T-helper 1 cell (primary cell): ENCODE measurements at places on chromosomes 5 and 9.

- DNase-seq: no peak
Observed at GRCh38 chr9:131678499-131679111, 61.3 kb downstream of the RAPGEF1 start.

GRCh38 chr9:70519912-70520724, 105.7 kb upstream of the KLF9 start:
- no peak for DNase-seq

- no peak for DNase-seq
Observed at GRCh38 chr9:3507395-3508077, 18.3 kb downstream of the RFX3 start.

- DNase-seq: no peak
Observed at GRCh38 chr9:136197930-136198604, 6.9 kb downstream of the LHX3 start.

DNA sequence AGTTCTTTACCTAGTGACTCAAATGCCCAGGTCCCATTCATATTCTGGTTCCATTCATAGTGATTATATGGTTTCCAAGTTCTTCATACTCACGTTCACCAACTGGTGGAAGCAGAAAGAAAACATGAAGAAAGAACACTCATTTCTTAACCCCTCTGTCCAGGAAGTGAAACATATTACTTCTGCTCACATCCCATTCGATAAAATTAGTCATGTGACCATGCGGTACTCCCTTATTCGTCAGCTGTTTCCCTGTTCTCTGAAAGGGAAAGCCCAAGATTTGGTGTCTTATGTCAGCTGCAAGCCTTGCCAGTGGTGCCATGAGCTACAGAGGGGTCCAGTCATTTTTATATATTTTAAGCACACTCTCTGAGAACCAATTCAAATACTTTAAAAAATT, 387.0 kb upstream of the DMAC1 start:
- DNase-seq: no peak

GRCh38 chr5:106964132-106964531, 706.6 kb downstream of the EFNA5 start:
- DNase-seq: no peak

DNA sequence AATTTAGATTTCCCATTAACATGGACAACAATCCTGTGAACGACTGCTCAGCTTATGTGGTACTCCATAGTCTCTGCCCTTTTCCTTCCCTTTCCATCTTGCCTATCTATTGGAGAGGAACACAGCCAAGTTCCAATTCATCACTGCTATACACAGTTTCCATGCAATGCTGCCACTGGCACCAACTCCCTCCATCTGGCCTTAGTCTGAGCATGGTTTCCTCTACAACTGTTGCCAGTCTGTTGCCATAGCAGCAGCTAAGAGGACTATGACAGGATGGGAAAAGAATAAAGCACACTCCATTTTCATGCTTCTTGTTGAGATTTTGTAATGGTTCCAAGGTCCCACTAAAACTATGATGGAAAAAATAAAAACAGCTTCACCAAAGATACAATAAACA, 189.0 kb downstream of the HCN1 start:
- DNase-seq: no peak

GRCh38 chr5:119524485-119524884, 72.2 kb downstream of the HSD17B4 start:
- no peak for DNase-seq

- no peak for DNase-seq
Observed at GRCh38 chr5:138605254-138605972, 30.2 kb upstream of the HSPA9 start.

GRCh38 chr9:110217656-110218099, 9.7 kb upstream of the C9orf152 start:
- DNase-seq: no peak

DNA sequence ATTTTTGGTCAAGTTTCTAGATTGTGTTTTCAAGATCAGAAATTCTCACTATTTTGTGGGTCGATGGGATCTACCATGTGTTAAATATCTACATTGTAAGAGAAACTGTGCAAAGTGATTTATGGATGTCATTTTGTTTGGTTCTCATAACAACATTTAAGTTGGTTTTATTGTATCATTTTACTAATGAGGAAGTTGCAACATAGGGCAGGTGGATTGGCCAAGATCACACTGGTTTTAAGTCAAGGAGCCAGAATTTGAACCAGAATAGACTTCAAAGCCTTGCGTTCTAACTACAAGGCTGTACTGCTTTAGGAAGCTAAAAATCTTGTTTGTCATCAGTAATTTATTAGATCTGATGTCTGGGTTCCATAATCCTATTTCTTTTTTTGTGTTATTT, 23.4 kb downstream of the SH3TC2 start:
- DNase-seq: no peak

DNA sequence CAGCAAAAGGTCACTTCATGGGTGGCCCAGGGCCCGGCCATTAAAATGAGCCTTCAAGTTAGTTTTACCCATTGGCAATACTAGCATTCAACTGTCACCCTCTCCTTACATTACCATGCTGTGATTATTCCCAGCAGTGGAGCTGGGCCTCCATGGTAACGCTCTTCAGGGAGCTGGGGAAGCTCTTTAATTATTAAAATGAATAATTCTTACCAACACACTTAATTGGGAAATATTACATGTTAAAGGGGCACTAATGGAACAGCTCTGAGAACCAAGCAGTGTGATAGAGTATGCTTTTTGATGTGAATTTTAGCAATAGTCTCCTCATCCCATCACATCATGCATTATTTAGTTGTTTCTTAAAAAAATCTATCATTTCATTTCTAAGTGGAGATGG, 187.2 kb downstream of the CEMIP2 start:
- no peak for DNase-seq

DNA sequence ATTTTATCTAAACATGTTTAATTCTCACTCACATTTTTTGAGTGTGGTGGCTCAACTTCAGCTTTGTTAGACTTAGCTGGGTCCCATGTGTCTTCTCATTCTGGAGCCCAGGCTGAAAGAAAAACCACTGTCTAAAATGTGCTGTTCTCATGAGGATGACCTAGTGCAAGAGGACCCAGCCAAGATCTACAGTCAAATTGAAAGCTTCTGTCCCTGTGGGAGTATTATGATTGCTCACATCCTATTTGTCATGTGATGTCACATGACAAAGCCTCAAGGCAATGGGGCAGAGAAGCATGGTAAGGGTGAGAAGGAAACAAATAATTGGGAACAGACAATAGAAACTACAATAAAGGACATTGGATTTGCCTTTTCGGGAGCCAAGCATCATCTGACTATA, 113.4 kb upstream of the ASTN2 start:
- no peak for DNase-seq

GRCh38 chr9:37430841-37431597, 8.5 kb downstream of the GRHPR start:
- no peak for DNase-seq

GRCh38 chr5:118687661-118688621, 300.4 kb downstream of the DTWD2 start:
- DNase-seq: no peak

- peak; percentile 70 for DNase-seq
Observed at GRCh38 chr9:96020792-96021550, 145.5 kb downstream of the ERCC6L2 start.

DNA sequence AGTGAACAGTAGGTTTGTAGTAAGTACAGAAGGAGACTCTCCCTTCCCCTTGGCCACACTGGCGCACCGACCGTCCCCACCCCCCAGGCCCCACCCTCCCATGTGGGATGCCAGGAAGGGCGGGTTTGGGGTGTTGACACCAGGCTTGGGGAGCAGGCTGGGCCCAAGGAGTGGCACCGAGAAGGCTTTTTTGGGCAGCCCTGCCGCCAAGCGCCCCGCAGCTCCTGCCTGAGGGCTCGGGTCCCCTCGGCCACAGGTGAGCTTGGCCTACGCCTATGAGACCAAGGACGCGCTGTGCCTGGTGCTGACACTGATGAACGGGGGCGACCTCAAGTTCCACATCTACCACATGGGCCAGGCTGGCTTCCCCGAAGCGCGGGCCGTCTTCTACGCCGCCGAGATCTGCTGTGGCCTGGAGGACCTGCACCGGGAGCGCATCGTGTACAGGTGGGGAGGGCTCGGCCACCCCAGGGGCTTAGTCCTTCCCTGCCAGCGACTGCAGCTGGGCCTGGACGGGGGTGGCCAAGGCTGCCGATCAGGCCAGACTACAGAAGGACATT, 7.3 kb downstream of the GRK6 start:
- no peak for DNase-seq

- no peak for DNase-seq
Observed at GRCh38 chr9:119998614-119999013, 581.4 kb downstream of the CDK5RAP2 start.

- no peak for DNase-seq
Observed at GRCh38 chr5:31671339-31671741, 32.4 kb downstream of the PDZD2 start.

DNA sequence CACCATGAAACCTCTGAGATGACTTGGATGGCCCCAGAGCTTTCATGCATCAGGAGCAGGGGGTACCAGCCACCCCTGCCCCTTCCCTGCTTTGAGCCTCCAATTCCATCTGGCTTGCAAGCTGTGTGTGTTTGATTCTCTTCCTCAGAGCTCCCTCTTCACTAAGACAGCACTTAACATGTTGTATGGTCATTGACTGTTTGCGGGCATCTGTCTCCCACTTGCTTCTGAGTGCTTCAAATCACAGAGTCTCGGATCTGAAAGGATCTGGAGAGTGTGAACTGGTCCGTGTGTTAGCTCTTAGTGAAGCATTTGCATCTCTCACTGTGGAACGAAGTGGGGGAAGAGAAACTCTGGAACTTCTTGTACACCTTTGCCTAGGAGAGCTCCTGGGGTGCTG, 7.1 kb upstream of the CPLX2 start:
- DNase-seq: no peak
